Mammary microvascular endothelial cell (primary cell): ENCODE measurements at places on chromosomes 4 and X. TPM values are rescaled to one million over a fixed set of nuclear protein-coding genes. Genes with fewer than 3 reads are reported as not detected.

The VSIG1 gene
- total RNA-seq, result 3.9 and 4.7 TPM in 2 replicates

The NKX3-2 gene
- total RNA-seq, result not detected in 2 replicates

The GAGE12E gene
- not detected in 2 replicates for total RNA-seq

The MMRN1 gene
- total RNA-seq, result 80.6 and 82.0 TPM in 2 replicates

The SPANXN4 gene
- not detected in 2 replicates for total RNA-seq

The IL2RG gene
- total RNA-seq, result 1.3 and 1.9 TPM in 2 replicates

The FBXW7 gene
- 23.0 and 25.2 TPM in 2 replicates for total RNA-seq

The DCHS2 gene
- not detected in 2 replicates for total RNA-seq

The HS6ST2 gene
- 0.10 and 0.67 TPM in 2 replicates for total RNA-seq

The HTN3 gene
- total RNA-seq, result not detected in 2 replicates

The CC2D2A gene
- total RNA-seq, result 4.2 and 8.5 TPM in 2 replicates

The RIPPLY1 gene
- not detected in 2 replicates for total RNA-seq

The MAP7D2 gene
- 0.30 and 0.40 TPM in 2 replicates for total RNA-seq

The HDAC6 gene
- total RNA-seq, result 43.0 and 45.5 TPM in 2 replicates

The PABPC1L2A gene
- not detected in 2 replicates for total RNA-seq

The RASSF6 gene
- not detected in 2 replicates for total RNA-seq

The RRH gene
- not detected in 2 replicates for total RNA-seq

The NPY2R gene
- not detected in 2 replicates for total RNA-seq

The VEGFD gene
- total RNA-seq, result 0.07 and 0.34 TPM in 2 replicates

The GYPA gene
- total RNA-seq, result not detected in 2 replicates

The GK2 gene
- not detected in 2 replicates for total RNA-seq

The HPSE gene
- total RNA-seq, result 6.9 and 7.1 TPM in 2 replicates

The TLR10 gene
- total RNA-seq, result not detected in 2 replicates

The SLC35A2 gene
- 21.2 and 21.4 TPM in 2 replicates for total RNA-seq

The PROM1 gene
- not detected in 2 replicates for total RNA-seq

The VEGFC gene
- total RNA-seq, result 28.6 and 37.3 TPM in 2 replicates

The XAGE2 gene
- total RNA-seq, result not detected in 2 replicates
